ENCODE measurements at places on chromosomes 4 and X. TPM values are rescaled to one million over a fixed set of nuclear protein-coding genes. Genes with fewer than 3 reads are reported as not detected.

HUWE1 gene
- total RNA-seq: 96.2 TPM

LRP2BP gene
- 0.45 TPM for total RNA-seq

GATA1 gene
- total RNA-seq: not detected

AMTN gene
- total RNA-seq: 0.09 TPM

LPAR4 gene
- total RNA-seq: 0.09 TPM

UGT2A3 gene
- not detected for total RNA-seq

SLITRK2 gene
- not detected for total RNA-seq

PF4V1 gene
- total RNA-seq: not detected

ART3 gene
- total RNA-seq: under 0.01 TPM

KLHL13 gene
- total RNA-seq: 3.1 TPM

SYN1 gene
- 0.09 TPM for total RNA-seq

LNX1 gene
- 1.0 TPM for total RNA-seq

RASL11B gene
- not detected for total RNA-seq

SORBS2 gene
- 27.5 TPM for total RNA-seq

TTC29 gene
- under 0.01 TPM for total RNA-seq

TCP11X2 gene
- total RNA-seq: not detected

NLGN4X gene
- total RNA-seq: not detected

TMEM175 gene
- total RNA-seq: 8.0 TPM

KIAA1210 gene
- total RNA-seq: not detected

NPY2R gene
- total RNA-seq: not detected

SLC4A4 gene
- 0.66 TPM for total RNA-seq

PRDM8 gene
- total RNA-seq: 0.81 TPM
